ENCODE measurements at places on chromosomes 6 and 20.

- no peak for DNase-seq
These were observed 36.8 kb upstream of the SMIM29 start for GRCh38 chr6:34285448-34286164.

- no peak for DNase-seq
These were observed 21.8 kb upstream of the UFL1 start for GRCh38 chr6:96499781-96500180.

- DNase-seq = no peak
These were observed 735 bp downstream of the FAM135A start for GRCh38 chr6:70413992-70414494.

DNA sequence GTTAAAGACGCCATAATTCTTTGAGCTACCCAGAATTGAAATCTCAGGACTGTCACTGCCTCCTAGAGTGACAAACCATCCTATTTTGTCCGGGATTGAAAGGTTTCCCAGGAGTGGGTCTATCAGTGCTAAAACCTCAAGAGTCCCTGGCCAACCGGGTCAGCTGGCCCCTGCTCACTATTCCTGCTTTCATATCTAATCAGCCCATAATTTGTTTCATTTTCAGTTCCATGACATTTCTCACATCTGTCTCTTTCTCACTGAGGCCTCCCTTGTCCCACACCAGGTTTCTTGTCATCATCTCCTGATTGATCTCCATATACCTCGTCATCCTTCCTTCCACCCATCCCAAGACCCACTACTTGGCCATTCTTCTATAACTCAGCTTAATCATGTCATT is 98.2 kb downstream of the SLC35B3 start:
- DNase-seq = no peak

- no peak for DNase-seq
These were observed 7.9 kb upstream of the ABRACL start for GRCh38 chr6:139020689-139021088.

DNA sequence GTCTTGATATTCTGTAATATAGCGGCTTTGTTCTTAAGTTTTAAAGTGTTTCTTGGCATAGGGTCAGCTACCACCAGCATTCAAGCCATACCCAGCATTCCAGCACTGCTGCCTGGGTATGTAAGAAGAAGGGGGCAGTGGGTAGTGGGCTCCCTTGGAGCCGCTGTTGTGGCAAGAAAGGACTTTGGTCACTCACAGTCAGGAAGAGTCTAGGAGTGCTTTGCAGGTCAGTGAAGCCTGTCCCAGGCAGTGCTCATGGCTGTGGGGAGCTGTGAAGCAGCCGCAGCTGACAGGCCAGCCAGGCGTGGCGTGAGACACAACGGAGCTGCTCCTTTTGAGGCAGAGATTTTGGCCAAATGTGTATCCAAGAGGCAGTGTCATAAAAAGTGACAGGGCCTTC is 512.0 kb downstream of the CDKAL1 start:
- DNase-seq = no peak

All from fibroblast of skin of left quadriceps (primary cell).